ENCODE measurements at places on chromosomes 2 and 18.

DNA sequence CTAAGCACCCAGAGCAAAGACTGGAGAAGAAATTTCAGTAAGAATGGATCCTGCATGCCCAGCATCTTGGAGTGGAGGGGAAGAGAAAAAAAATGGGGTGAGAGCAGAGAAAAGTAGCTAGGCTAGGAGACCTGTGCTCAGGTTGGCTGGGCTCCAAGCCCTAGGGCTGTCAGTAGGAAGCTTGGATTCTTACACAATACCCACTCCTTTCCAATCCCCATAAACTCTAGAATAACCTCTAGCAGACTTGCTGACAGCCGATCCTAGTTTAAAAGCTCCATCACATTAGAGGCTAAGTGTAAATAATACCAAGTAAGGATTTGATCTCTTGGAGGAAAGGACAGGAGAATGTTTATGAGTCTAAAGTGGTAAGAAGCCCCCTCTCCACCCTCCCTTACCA, 46.2 kb upstream of the NABP1 start:
- no peak for DNase-seq

- no peak for DNase-seq
Measured at GRCh38 chr2:14547830-14548229, 84.7 kb upstream of the LRATD1 start.

DNA sequence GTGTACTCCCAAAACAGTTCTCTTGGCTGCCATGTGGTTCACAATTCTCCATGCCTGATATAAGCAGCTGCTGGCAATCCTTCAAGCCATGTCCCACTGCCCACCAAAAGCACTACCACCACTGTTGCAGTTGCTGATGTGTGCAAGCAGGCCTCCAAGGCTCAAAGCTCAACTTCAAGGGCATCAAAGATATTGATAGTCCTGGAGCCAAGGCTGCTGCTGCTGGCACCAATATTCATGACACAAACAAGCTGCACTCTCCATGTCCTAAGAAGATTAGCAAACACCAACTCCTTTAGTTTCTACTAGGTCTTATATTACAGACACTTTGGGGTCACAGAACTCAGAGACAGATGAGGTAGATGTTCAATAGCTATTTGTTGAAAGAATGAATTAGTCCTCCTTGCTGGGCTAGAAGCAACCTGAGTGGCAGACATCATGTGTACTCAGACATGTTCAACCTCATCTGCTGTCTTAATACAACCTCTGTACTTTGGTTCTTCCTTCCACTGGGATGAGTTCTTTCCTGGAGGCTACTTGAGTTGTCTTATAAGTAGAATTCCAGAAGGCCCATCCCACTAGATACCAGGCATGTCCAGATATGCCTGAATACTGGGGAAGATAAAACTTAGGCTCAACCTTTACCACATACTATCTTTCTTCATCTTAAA, 104.5 kb upstream of the UGP2 start:
- DNase-seq: no peak

GRCh38 chr2:43340945-43341356, 114.5 kb upstream of the ZFP36L2 start:
- DNase-seq: no peak

- DNase-seq: no peak
Measured at GRCh38 chr2:240915526-240916341, 9.6 kb downstream of the CROCC2 start.

DNA sequence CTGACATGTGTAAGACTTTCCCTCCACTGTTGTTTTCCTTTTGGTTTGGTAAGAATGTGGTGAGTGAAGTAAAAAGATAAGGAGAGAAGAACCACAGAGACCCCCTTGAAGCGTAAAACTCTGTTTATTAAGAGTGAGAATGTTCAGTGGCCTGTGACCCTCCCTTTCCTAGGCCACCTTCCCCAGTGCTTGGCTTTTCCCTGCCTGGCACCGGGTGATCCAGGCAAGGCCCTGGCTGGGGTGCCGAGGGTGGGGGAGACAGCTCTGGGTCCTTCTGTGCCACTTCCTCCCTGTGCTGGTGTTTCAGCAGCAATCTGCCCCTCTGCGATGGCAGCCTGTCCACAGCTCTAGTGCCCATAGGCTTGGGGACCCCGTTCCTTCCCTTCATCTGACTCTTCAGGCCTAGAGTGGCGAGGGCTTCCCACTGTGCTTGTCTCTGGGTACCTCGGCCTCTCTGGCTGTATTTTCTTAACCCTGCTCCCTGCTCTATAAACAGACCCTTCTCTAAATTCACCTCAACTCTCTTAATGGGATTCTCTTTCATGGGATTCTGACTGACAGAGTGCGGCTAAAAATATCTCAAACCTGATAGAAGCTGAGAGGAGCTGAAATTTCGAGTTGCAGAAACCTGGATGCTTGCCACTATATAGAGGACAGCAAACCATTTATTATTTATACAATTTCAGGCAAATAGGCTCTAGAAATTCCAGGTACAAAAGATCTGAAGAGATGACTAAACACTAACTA, 461.0 kb downstream of the DLGAP1 start:
- no peak for DNase-seq

- no peak for DNase-seq
Measured at GRCh38 chr2:16129716-16130540, 189.6 kb downstream of the MYCN start.
